CD4-positive, alpha-beta T cell treated with Interleukin-4 for 1 hour (primary cell): ENCODE measurements at places on chromosomes 16 and 17.

GRCh38 chr16:85473909-85474620 lies 139.1 kb upstream of the GSE1 start:
- DNase-seq = no peak

DNA sequence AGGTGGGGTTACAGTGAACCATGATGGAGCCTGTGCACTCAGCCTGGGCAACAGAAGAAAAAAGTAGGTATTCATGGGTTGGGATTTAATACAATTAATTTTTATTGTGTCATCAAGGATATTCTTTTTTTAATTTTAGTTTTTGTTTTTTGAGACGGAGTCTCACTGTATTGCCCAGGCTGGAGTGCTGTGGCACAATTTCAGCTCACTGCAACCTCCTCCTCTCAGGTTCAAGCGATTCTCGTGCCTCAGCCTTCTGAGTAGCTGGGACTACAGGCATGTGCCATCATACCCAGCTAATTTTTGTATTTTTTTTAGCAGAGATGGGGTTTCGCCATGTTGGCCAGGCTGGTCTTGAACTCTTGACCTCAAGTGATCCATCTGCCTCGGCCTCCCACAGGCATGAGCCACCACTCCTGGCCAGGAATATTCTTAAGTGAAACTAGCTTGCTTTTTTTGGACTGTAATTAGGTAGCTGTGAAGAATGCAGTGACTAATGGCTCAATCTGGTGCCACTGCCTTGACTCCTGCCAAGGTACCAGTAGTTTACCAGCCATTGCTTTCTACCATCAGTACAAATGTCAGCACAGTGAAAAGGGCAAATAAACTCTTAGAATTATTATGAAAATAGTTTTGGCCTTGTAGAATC lies 4.8 kb downstream of the PPM1D start:
- no peak for DNase-seq

DNA sequence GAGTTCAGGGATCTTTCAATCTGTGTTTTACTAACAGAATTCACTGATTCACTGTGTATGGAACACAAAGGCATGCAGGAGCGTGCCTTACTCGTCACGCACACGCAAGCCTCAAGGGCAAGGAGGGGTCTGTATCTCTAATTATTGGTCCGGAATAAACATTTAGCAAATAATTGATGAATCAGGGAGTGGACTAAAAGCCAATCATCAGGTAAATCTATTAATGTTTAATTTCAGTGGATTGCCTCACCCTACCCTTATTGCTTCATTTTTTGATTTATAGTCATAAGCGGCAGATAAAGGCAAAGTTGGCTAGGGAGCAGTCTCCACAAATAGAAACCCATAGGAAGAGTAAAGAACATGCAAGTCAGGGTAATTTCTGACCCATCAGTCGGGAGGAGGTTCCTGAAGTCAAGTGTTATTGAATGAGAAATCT lies 7.4 kb upstream of the HSD17B2 start:
- no peak for DNase-seq

GRCh38 chr16:50474138-50474537 lies 74.1 kb upstream of the NKD1 start:
- DNase-seq = no peak

DNA sequence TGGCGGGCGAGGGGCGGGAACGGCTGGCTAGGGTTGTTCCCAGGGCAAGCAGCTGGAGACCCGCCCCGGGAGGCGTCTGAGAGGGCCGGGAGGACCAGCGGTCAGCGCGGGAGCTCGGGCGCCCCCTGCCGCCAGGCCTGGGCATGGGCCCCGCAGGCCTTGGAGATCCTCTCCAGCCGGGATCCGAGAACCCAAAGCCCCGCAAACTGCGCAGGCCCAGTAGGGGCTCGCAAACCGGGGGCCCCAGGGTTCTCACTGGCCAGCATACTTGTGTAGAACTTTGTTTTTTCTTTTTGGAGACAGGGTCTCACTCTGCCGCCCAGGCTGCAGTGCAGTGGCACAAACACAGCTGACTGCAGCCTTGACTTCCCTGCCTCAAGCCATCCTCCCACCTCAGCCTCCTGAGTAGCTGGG lies 20.8 kb upstream of the ZNF423 start:
- no peak for DNase-seq

- DNase-seq = no peak
These were observed 32.5 kb upstream of the CCR7 start for GRCh38 chr17:40597556-40598300.

DNA sequence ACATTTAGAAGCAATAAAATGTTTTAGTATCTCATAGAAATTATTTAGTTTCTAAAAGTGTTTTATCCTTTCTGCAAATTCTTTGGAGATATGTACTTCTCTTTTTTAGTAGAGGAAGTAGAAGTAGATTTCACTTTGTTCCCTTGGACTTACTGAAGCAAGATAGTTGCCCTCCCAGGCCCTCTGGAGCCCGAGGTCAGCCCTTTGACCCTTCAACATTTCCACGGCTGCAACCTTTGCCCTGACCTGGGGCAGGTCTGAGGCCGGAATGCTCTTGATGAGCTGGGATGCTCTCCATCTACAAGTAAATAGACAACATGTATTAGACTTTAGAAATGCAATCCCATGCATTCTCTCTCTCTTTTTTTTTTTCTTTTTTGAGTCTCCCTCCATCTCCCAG lies 167.5 kb downstream of the CDK5R1 start:
- no peak for DNase-seq

DNA sequence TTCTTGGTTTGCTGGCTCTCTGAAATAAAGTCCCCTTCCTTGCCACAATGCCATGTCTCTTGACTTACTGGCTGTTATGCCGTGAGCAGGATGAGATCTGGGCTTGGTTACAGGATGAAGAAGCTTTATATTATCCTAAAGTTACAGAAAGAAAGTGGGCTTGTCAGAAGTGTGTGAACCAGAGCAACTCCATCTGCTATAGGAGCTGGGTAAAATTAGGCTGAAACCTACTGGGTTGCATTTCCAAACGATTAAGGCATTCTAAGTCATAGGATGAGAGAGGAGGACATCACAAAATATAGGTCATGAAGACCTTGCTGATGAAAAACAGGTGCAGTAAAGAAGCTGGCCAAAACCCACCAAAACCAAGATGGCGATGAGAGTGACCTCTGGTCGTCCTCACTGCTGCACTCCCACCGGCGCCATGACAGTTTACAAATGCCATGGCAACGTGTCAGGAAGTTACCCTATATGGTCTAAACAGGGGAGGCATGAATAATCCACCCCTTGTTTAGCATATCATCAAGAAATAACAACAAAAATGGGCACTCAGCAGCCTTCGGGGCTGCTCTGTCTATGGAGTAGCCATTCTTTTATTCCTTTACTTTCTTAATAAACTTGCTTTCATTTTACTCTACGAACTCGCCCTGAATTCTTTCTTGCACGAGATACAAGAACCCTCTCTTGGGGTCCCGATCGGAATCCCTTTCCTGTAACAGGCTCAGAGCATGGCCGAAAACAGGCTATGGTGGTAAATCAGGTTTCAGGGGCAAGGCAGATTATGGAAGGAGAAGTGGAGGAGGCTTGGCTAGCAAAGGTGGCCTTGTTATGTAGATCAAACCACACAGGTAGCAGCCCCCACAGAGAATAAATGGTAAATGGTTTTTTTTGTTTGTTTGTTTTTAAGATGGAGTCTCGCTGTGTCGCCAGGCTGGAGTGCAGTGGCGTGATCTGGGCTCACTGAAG lies 81.3 kb upstream of the C16orf82 start:
- DNase-seq = no peak

DNA sequence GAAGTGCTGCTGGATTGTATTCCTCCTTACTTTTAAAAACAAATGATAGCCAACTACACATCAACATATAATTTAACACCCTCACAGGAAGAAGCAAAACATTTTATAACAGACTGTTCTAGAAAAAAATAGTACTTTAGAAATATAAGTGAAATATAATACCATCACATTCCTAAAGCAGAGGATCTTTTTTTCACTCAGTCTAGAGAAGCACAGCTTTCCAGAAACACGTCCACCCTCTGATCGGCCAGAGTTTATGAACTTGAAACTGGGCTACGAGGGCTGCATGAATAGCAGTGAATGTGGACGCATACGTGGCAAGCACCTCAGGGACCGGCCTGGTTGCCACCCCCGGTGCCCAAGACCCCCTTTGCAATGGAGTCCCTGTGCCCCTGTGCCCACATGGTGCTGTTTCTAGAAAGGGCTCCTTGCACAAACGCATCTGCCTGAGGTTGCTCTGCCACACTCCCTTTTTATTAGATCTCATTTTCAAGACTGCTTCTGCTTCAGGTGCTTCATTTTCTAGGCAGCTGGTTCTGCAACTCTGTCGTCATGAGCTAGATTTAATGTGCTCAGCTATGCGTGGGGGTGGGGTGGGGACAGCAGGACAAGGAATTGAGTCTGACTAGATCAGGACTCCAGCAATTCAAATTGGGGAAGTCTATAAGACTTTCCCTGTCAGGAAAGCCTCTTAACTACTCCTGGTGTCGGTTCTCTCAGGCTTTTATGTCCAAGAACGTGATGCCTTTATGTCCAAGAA lies 29.1 kb upstream of the ERN1 start:
- no peak for DNase-seq

DNA sequence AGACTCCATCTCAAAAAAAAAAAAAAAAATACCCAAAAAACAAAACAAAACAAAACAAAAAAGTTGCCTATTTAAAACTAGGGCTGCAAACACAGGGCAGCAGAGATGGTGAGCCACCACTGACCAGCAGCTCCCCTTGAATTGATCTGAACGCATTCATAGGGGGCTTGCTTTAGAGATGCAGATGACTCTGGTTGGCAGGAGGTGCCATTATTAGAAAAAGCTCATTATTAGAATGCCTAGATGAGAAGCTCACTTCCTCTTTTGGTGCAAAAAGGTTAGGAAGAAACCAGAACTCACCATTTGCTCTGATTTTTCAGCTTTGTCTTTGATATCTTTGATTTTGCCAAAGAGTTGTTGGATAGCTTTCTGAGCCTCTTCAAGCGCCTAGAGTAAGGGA lies 53.1 kb downstream of the VPS53 start:
- no peak for DNase-seq

DNA sequence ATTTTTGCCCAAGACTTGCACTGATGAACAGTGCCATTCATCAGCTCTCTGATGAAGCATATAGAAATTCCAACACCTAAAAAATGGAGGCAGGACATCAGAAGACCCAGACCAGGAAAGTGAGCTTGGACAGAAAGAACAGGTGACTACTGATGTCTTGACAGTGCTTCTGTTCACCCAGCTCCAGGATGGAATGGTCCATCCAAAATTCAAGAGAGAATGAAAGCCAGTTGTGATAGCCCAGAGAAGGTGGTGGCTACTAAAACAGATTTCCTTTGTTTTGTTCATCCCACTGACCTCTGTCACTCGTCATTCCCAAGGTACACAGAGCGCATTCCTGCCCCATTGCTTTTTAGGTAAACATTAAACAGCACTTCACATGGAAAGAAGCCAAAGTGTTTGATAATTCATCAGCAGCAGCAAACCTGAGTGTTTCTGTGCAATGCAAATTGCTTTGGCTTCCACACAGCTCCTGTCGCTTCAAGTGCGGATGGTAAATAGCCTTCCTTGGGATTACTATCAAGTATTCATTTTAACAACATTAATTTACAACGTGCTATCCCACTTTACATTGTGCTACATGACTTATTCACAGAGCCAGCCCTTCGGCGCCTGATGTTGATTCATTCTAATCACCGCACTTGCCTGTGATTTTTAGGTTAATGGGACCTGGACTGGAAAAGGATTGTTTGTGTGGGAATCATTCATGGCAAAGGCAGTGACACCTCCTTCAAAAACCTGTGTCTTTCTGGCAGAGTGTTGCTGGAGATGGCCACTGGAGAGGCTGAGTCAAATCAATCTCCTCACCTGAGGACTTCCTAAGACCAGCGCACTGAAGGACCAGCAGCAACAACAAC lies 65.1 kb upstream of the TOX3 start:
- DNase-seq = no peak

GRCh38 chr17:5499476-5500231 lies 13.3 kb downstream of the MIS12 start:
- no peak for DNase-seq

GRCh38 chr17:59638553-59638952 lies 18.9 kb downstream of the CLTC start:
- DNase-seq = no peak

DNA sequence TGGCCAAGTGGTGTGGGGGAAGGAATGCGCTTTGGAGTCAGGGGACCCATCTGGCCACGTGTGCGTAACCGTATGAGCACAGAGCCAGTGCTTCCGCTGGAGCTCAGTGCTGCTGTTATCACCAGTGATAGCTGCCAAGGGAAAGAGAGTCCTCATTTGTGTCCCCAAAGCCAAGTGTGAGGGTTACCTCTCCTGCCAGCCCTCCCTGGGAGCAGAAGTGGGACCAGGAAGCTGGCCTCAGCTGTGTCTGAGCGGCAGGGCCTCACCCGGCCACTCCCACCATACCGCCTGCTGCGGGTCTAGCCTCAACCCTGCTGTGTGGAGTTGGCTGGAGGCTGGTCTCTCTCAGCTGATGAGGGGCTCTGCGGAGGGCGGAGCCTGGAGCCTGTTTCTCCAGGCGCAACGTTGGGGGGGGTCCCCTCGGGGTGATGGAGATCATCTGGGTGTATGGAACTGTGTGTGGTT lies 44.5 kb downstream of the MEAK7 start:
- DNase-seq = no peak

- DNase-seq = no peak
These were observed 10.0 kb downstream of the SUPT4H1 start for GRCh38 chr17:58341861-58342475.

- DNase-seq = no peak
These were observed 16.1 kb downstream of the TEKT5 start for GRCh38 chr16:10678655-10679054.

DNA sequence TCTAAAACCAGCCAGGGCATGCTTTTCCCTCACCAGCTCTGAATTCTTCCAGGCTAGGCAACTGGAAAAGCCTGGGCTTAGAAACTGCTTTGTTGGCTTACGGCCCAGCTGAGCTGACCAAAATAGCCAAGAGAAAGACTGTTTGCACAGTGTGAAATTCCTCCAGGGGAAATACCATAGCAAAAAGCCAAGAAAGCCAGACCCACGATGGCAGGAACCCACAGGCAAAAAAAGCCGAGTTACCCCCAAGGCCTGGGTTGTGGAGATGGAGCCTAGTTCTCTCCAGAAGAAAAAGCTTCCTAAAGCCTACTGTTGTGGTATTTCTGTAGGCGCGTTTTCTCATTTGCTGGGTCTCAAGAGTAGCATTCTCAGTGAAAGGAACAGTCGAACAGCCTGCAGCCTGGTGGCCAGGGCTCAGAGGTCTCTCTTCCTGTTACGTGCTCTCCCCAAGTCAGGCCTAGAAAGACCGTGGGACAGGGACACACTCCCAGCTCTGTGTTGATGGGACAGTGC lies 9.2 kb downstream of the SP2 start:
- DNase-seq = no peak

DNA sequence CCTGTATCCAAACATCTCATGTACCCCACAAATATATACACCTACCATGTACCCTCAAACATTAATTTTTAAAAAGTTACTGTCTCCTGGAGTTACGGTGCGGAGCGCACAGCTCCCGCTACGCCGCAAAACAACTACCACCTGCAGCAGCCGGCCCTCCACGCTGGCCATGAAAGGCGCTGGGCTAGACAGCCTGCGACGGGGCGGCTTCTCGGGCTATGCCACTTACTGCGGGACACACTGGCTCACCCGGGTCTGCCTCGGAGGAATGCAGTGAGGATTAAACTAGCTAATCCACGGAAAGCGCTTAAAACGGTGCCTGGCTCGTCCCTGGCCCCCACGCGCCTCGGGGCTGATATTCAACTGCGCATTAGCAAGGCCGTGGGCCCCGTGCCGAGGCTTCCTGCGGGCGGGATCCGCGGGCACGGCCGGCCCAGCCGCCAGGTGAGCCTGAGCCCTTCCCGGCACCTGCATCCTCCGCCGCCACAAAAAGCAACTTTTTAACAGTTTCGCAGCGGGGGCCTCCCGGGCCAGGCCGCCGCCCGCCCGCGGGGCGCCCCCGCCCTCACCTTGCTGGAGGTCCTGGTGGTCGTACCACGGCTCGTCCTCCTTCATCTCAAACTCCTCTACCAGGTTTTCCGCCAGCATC lies 633 bp downstream of the CDR2 start:
- no peak for DNase-seq
